GM10248 (cell line): ENCODE measurements at places on chromosomes 3 and 15.

DNA sequence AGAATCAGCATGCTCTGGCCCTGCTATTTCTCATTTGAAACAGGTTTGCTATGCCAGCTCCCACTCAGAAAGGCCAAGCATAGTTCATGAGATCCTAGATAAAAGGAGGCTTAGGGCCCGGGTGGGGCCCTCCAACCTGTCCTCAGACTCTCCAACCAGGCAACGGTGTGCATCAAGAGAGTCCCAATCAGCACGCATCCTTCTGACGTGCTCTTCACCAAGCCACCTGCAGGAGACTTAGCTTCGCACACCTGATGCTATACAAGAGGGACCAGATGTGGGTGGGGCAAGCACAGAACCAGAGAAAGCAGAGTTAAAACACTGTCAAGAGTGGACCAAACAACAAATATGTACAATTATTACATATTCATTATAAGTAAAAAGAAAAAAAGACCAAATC, 17.3 kb downstream of the STIMATE start:
- DNase-seq: no peak

DNA sequence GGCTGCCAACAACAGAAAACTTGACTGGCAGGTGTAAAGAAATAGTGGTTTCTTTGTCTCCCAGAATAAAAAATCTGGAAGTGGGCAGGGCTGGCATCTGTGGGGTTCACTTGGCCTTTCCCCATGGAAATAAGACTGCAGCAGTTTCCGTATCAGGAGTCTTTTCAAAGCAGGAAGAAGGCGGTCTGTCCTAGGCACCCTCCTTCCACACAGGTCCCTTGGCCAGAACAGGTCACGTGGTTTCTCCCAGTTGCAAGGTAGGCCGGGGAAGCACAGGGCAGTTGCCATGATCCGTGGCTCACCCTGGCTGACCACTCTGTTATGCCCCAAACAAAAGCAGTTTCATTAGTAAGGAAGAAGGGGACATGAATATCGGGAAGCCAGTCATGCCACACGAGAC, 45.4 kb downstream of the ZDHHC19 start:
- DNase-seq: no peak

DNA sequence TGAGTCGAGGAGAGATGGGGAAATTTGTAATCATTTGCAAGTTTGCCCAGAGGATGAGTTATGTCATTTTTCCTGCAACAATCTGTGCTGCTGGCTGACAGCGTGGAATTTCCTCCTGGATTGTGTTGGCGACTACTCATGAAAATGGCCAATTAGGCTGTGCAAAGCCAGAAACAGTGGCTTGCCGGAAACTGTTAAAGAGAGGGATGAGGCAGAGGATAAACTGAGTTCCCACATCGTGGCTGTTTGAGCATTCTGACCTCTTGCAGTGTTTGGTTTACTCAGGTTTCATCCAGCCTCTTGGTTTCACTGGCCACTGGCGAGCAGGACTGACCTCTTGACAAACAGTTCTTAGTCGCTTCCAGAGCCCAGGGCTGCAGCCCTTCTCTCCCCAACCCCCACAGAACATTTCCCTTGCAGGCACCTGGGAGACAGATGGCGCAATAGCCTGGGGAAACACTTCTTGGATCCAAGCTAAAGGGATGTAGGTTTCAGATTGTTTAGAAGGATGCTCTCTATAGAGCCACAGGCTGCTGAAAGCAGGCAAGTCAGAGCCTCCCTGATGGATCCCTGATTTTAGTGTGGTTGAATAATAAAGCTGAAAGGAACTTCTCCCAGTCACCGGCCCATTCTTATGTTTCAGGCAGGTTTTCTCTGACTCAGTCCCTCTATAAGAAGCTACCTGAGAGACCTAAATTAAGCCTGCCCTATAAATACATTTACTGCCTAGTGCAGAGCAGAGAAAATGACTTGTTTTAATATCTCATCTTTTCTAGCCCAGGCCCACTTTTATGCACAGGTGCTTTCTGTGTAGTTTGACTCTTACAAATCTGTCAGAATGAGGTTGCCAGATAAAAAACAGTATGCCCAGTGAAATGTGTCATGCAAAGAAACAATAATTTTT, 92.8 kb upstream of the UBE2E1 start:
- DNase-seq: no peak

- DNase-seq: no peak
Measured at GRCh38 chr3:128610451-128611070, 40.1 kb downstream of the RPN1 start.

- DNase-seq: no peak
Measured at GRCh38 chr3:76438971-76439370, 600.9 kb upstream of the ROBO2 start.

GRCh38 chr3:16600780-16601536, 4.3 kb downstream of the DAZL start:
- peak; percentile 56 for DNase-seq

GRCh38 chr15:52251144-52251860, 44.3 kb downstream of the MYO5C start:
- DNase-seq: no peak

GRCh38 chr3:186383026-186383993, 21.3 kb upstream of the DGKG start:
- DNase-seq: no peak

DNA sequence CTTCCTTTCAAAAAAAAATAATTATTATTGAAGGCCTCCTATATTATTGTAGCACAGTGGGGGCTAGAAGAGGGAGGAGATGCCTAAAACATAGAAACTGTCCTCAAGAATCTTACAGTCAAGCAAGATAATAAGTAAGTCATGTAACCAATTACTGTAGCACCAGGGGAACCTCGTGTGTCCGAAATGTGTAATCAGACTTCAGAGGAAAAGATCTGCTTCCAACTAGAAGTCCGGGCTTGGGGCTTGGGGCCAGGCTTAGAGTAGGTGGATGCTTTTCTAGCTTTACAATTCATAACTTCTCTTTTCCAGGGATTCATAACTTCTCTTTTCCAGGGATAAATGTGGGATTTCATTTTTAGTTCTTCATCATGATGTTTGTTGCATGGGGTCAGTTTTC, 29.2 kb downstream of the MEIS2 start:
- DNase-seq: no peak
